ENCODE measurements at places on chromosomes 2 and 18. TPM values are rescaled to one million over a fixed set of nuclear protein-coding genes. Genes with fewer than 3 reads are reported as not detected.

DNA sequence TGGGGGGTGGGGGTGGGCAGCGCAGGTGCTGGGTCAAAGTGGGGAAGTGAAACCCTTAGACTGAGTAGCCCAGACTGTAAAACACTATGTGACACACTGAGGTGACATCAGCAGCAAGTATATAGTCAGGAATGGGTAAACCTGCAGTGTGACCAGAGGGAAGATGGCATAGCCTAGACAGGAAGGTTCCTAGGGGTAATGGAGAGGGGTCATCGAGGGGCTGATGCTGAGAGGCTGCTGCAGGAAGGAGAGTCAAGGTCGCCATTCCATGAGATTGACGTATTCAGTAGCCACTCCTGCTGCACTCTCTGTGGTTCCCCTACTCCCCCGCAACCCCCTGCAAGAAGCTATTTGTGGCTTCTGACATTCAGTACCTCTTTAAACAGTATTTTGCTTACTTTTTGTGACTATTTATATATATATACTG, 111.7 kb downstream of the CHST9 start:
- no peak for DNase-seq
- H3K4me3 ChIP-seq: no peak overlapping the region
- H3K36me3 ChIP-seq: no peaks in the 10 kb centered on the region
- no peak overlapping the region for H3K27ac ChIP-seq
- H3K27me3 ChIP-seq: no peaks in the 10 kb centered on the region
- peaks cover 15% of the 10 kb centered on the region for H3K4me1 ChIP-seq

DNA sequence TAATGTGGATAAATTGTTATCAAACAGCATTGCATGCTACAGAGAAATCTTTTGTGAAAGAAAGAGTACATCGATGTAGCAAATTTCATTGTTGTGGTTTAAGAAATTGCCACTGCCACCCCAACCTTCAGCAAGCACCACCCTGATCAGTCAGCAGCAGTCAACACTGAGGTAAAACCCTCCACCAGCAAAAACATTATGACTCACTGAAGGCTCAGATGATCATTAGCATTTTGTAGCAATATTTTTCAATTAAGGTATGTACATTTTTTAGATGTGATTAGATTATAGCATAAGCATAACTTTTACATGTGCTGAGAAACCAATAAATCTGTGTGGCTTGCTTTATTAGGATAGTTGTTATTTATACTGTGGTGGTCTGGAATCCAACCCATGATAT, 75.5 kb downstream of the ZNF385B start:
- no peak for DNase-seq
- H3K4me3 ChIP-seq: no peak overlapping the region
- H3K4me1 ChIP-seq: peaks cover 11% of the 10 kb centered on the region
- no peaks in the 10 kb centered on the region for H3K36me3 ChIP-seq

The ADD2 gene
- 1.3 TPM for total RNA-seq

The MARCO gene
- total RNA-seq: 0.22 TPM

- H3K4me3 ChIP-seq: no peak overlapping the region
- DNase-seq: no peak
- H3K36me3 ChIP-seq: peaks cover 53% of the 10 kb centered on the region
- H3K27me3 ChIP-seq: no peaks in the 10 kb centered on the region
- H3K27ac ChIP-seq: no peak overlapping the region
Measured at GRCh38 chr2:38863061-38863695, 12.6 kb downstream of the DHX57 start.

DNA sequence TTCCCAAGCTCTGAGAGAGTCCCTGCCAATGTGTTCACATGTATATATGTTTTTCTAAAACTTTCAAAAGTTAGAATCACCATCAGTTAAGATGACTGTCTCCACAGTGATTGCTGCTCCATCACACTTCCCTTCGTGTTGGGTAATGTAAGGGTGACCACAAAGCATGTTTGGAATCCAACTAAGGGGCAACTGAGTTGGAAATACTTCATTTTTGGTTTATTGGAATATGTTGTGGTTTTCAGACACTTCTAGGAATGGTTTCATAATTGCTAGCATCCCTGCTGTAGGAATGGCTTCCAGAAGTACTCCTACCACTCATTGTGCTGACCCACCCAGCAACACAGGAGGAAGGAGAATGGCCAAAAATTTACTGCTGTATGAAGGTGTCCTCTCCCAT, 212.5 kb upstream of the GULP1 start:
- no peaks in the 10 kb centered on the region for H3K27me3 ChIP-seq
- no peak overlapping the region for H3K4me3 ChIP-seq
- H3K27ac ChIP-seq: no peak overlapping the region
- H3K4me1 ChIP-seq: no peaks in the 10 kb centered on the region
- no peaks in the 10 kb centered on the region for H3K36me3 ChIP-seq

DNA sequence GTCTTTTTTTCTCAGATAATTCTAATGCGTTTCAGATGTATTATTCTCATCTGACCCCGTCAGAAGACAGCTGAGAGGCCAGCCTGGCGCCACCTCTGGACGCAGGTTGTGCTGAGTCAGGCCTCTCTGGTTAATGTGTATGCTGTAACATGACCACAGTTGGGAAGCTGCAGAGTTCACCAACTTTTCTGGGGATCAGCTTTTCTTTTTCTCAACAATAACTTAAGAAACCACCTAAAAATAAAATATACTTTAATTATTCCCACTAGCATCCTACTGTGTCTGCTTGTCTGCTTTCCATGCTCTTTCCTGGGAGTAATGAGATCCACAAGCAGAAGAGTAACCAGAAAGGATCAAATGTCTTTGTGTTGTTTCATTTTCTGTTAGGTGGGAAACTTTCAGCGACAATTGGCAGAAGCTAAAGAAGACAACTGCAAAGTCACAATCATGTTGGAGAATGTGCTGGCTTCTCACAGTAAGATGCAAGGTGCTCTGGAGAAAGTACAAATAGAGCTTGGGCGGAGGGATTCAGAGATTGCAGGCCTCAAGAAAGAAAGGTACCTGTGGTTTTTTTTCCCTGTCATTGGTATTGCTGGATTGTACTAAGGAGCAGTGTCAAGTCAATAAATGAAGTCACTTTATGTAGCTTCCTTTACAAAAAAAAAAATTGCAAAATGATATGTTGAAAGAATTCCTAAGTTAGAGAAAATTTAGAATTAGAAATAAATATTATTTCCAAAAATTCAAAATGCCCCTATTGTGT, 79.8 kb downstream of the CCDC150 start:
- H3K27ac ChIP-seq: peak overlapping the region; percentile 91
- peaks cover 24% of the 10 kb centered on the region for H3K4me1 ChIP-seq
- H3K36me3 ChIP-seq: peaks cover 15% of the 10 kb centered on the region
- no peak for DNase-seq
- no peaks in the 10 kb centered on the region for H3K27me3 ChIP-seq
- H3K4me3 ChIP-seq: no peak overlapping the region

DNA sequence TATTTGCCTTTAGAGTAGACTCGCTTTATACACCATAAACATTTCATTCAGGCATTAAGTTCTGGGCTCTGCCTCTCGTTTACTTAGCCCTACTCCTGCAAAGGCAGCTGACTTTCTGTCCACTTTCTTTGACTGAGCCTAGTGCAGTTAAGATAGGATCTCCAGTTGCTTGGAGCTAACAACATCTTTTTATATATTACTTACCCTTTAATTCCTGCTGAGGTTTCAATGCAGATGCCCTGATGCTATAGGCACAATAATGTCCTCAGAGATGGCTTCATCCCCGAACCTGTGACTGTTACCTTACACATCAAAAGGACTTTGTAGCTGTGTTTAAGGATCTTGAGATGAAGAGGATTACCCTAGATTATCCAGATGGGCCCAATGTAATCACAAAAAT, 505.8 kb upstream of the TNP1 start:
- no peak for DNase-seq
- no peak overlapping the region for H3K4me3 ChIP-seq
- H3K27me3 ChIP-seq: no peaks in the 10 kb centered on the region
- peaks cover 4% of the 10 kb centered on the region for H3K36me3 ChIP-seq

GRCh38 chr2:105748566-105748965, 3.9 kb downstream of the NCK2 start:
- H3K4me1 ChIP-seq: peaks cover 35% of the 10 kb centered on the region
- peak; percentile 5 for DNase-seq
- no peak overlapping the region for H3K4me3 ChIP-seq
- no peak overlapping the region for H3K27ac ChIP-seq
- no peaks in the 10 kb centered on the region for H3K27me3 ChIP-seq

GRCh38 chr2:236871500-236872001, 214.1 kb upstream of the COPS8 start:
- H3K27ac ChIP-seq: peak overlapping the region; percentile 85
- no peak for DNase-seq
- H3K27me3 ChIP-seq: no peaks in the 10 kb centered on the region

DNA sequence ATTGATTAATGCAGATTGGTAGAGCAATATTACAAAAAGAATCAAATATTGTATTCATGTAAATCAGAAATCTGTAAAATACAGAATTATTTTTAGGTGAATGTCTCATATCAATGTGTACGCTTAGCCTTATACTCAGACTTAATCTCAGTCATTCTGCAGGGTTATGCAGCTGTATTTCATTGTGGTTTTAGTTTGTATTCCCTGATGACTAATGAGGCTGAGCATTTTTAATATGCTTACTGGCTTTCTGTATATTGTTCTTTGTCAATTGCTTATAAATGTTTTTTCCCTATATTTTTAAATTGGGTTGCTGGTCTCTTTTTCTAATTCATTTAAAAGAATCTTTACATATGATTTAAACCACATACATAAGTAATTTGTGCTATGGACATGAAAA, 50.1 kb downstream of the CDH19 start:
- H3K4me3 ChIP-seq: no peak overlapping the region
- H3K27me3 ChIP-seq: peaks cover 6% of the 10 kb centered on the region
- no peaks in the 10 kb centered on the region for H3K36me3 ChIP-seq
- H3K4me1 ChIP-seq: no peaks in the 10 kb centered on the region
- no peak overlapping the region for H3K27ac ChIP-seq

The RRM2 gene
- total RNA-seq: 32.7 TPM

DNA sequence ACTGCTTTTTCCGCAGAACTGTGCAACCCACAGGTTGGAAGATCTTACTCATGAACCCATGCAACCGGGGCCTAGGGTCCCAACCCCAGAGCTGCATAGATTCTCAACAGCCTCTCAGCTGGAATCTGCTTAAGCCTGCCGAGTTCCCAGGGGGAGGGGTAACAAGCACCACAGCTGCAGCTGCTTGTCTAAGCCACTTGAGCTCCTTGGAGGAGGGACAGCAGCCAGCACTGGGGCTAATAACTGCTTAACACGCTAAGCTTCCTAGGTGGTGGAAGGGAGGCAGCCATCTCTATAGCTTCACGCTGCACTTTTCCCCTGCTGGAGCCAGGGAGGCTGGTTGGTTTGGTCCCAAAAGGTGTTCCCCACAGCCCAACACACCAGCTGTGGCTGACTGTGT, 311.6 kb downstream of the DSC3 start:
- DNase-seq: no peak
- no peaks in the 10 kb centered on the region for H3K4me1 ChIP-seq
- peaks cover 10% of the 10 kb centered on the region for H3K36me3 ChIP-seq
- H3K27me3 ChIP-seq: no peaks in the 10 kb centered on the region
- no peak overlapping the region for H3K27ac ChIP-seq

Measured in mesothelial cell of epicardium (in vitro differentiated cells).